ENCODE measurements at places on chromosomes 16 and 17.

DNA sequence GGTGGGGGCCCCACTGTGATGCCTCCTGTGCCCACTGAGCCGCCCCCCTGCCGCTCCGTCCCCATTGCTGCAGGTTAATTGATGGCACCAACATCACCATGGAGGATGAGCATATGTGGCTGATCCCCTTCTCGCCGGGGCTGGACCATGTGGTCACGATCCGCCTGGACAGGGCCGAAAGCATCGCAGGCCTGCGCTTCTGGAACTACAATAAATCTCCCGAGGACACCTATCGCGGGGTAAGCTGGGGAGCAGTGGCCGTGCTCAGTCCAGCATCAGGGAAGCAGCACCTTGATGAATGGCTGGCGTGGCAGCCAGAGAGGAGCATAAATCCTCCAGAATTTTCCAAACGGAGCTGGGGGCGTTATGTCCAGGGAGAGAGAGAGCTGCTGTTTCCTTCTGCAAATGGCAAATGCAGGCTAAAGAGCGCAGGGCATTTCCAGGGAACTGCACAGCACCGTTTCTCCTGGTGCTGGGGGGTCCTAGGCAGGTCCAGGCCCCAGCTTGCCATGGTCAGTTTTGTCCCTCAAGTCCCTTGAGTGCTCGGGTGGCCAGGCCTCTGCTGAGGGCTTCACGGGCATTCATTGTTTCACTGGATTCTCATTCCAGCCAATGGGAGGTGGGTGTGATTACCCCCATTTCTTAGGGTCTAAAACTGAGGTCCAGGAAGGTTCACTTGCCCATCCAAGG, 216.4 kb downstream of the KATNIP start:
- DNase-seq = no peak

GRCh38 chr16:58487566-58488351, 12.2 kb upstream of the NDRG4 start:
- DNase-seq = peak; percentile 68

- peak; percentile 28 for DNase-seq
These were observed 92.3 kb downstream of the METRNL start for GRCh38 chr17:83171661-83172060.

- no peak for DNase-seq
These were observed 55.2 kb downstream of the LMF1 start for GRCh38 chr16:915546-915945.

GRCh38 chr16:82432261-82432660, 194.5 kb upstream of the CDH13 start:
- peak; percentile 16 for DNase-seq

DNA sequence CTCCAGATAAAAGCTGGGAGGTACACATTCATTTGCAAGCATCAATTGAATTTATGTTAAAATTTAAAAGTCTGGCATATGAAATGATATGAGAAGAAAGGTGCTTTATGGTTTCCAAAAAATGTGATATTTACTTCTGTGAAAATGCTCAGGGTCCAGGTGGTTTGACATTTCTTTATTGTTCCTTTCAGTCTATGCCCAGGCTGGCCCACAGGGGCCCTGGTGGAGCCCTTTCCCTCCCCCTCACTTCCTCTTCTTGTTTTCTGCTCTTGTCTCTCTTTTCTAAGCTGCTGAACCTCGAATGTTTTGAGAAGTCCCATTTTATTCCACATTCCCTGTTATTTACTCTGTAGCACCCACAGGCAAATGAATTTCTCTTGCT, 127.8 kb downstream of the HS3ST3B1 start:
- no peak for DNase-seq

DNA sequence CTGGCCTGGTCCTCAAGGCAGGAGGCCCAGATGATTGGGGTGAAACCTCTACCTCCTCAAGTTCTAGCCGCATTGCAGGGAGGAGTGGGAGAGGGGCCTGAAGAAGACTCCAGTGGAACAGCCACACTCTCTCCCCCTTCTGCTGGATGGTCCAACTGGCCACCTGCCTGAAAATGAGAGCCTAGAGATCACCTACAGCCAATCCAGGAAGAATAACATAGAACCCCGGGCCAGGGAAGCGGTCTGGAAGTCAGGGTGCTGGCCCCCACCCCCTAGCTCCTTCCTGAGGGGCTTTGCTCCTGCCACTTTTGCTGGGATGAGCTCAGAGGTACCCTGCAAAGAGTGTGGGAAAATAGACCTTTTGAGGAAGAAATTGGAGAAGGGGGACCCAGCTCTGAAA, 1.8 kb downstream of the SLC6A2 start:
- DNase-seq = no peak

DNA sequence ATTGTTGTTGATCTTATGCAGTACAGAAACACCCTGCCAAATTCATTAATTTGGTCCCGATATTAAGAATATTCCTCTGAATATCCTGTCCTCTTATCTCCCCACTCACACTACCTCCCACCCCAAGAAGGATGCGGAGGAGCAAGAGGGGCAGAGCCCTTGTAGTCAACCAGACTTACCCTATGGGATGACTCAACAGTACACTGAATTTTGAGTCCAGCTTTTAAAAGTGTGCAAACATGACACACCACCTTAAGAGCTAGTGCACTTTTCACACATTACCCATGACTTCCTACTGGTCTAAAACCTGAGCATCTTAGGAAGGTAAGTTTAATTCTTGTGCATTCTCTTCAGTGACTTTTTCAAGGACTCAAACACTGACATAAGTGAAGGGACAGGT, 9.5 kb downstream of the USP22 start:
- no peak for DNase-seq

DNA sequence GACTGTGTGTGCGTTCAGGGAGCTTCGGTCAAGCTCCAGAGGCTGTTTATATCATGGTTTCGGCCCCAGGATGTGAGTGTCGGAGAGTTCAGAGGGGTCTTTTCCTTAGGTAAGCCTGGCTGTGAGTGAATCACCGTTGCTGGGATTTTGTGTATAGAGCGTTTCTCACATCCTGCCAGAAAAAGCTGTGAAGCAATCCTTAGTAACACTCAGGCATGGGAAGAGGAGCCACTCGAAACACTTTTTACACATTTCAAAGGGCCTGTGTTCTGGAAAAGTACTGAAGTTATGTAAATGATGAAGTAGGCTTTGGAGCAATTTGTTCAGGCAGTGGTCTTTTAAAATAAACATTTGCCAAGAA, 662 bp downstream of the PGS1 start:
- peak; percentile 89 for DNase-seq

- no peak for DNase-seq
These were observed 8.0 kb upstream of the SLC35B1 start for GRCh38 chr17:49715717-49716279.

GRCh38 chr16:64440005-64440404, 681.9 kb downstream of the CDH11 start:
- no peak for DNase-seq

GRCh38 chr16:86578061-86578599, at the start of gene FOXL1:
FOXL1 (plus strand) TSS chr16:86578549; CDS start chr16:86578724, 175 bp downstream.
- DNase-seq = no peak

DNA sequence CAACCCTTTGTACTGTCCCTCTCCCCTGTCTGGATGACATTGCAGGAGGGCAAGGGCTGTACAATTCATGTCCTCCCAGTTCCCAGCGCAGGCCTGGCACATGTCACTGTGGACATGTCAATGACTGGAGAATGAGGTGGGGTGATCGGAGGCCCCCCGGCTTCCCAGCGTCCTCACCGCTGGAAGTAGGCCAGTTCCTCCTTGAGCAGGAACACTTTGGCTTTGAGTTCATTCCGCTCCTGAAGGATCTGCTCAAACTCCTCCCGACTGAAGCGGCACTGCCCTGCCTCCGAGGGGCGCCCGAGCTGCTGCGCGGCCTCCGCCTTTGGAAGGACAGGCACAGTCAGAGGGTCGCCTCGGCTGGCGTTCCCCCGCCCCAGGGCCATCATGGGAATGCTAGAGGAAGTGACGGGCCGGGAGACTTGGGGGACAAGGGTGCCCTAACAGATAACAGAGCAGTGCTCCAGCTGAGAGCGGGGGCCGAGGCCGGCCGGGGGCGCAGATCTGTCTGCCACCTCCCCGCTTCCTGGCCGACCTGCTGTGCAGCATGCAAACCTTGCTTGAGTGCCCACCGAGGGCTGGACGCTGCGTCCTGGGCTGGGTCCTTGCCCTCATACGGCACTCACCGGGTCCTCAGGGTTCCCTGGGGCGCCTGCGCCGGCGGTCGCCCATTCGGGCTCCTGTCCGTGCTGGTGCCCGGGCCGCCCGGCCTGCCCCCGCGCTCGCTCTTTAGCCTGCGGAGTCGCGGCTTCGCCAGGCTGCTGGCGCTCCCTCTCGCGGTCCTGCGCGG, 1.3 kb downstream of the RILP start:
- peak; percentile 26 for DNase-seq

GRCh38 chr17:38447502-38448085, 19.3 kb downstream of the ARHGAP23 start:
- peak; percentile 21 for DNase-seq

GRCh38 chr16:69114346-69114975, 9.0 kb downstream of the HAS3 start:
- DNase-seq = no peak

GRCh38 chr16:78742501-78743283, 643.2 kb downstream of the WWOX start:
- no peak for DNase-seq

All from AG10803 (cell line).